ENCODE measurements at places on chromosomes 6 and 20.

DNA sequence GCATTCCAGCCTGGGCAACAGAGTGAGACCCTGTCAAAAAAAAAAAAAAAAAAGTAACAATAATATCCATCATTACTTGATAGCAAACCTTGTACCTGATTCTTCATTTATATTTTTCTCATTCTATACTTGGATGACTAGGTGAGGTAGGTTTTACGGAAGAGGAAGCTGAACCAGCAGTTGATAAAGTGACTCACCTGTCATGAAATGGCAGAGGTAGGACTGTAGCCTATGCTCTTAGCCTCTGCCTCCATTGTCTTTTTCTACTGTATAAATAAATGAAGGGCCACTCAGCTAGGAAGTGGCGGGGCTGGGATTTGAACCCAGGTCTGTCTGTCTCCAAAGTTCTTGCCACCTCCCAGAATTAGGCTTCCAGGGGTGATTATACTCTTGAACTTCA, 20.7 kb upstream of the EPB41L1 start:
- DNase-seq, result no peak

- DNase-seq, result no peak
These were observed 352.4 kb downstream of the LAMA2 start for GRCh38 chr6:129235167-129236000.

GRCh38 chr6:65819152-65819551, 112.1 kb upstream of the EYS start:
- DNase-seq, result no peak

- DNase-seq, result no peak
These were observed 117.0 kb downstream of the SLC16A10 start for GRCh38 chr6:111204305-111204704.

DNA sequence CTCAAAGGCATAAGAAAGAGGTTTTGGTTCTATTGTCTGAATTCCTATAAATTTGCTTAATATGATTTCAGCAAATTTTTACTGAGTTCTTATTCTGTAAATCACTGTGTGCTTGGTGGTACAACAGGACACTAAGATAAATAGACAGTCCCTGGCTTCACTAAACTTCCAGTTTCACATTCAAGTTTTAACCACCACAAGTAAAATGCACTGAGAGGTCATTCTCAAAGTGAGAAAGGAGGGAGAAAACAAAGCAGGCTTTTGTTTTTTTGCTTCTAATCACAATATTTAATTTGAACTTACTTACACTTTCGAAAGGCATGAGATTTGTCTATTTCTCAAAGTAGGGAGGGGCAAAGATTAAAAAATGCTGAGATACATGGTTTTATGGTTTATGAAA, 445.7 kb downstream of the CDC5L start:
- no peak for DNase-seq

DNA sequence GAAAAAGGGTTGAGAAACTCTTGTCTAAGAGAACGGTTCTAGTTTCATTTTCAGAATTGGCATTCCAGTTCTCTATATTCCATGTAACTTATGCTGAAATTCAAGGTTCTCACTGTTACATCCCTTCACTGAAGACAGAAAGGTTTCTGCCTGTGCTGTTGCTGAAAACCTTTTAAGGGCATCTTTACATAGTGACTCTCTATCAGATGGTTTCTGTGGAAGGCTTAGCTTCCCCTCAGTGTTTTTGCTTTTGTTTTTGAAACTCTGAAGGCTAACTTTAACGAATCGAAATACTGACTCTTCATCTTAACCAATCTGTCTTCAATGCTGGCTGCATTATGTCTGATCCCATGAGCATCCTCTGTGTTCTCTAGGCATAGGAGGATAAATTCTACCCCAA, 1286.2 kb upstream of the EYS start:
- no peak for DNase-seq

- no peak for DNase-seq
These were observed 34.8 kb upstream of the UST start for GRCh38 chr6:148711833-148712654.

DNA sequence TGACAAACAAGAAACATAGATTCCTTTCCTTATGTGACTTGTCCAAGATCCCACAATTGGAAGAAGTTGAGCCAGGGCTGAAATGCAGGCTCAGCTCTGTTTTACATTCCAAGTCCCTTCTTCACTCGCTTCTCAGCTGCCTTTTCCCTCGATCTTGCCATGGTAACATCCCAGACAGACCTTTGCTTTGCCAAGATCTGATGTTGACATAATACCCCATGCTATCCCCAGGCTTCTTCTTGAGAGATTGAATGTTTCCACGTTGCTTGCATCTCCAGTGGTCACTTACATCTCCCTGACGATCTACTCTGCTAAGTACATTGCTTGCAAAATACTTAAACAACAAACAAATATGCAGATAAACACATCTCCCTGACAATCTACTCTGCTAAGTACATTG, 63.5 kb downstream of the TBXT start:
- no peak for DNase-seq

- no peak for DNase-seq
These were observed 28.5 kb downstream of the CDC5L start for GRCh38 chr6:44415873-44416502.

DNA sequence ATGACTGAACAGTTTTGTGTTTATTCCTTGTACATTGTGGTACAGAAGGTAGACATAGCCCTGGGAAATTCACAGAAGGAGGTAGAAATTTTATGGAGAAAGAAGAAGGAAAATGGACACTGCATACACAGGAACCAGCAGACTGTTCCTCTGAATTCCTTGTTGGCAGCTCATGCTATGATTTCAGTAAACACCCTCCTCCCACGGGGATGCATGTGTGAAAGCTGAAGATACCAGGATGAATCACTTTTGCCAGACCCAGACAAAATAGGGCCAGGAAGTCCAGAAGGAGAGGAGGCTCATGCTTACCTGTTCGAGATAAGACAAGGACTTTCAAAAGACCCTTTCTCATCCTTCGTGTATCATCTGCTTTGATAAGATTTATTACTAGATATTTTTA, 110.3 kb upstream of the GGTLC1 start:
- DNase-seq, result no peak

- peak; percentile 91 for DNase-seq
These were observed 44.6 kb downstream of the TOX2 start for GRCh38 chr20:43959079-43959919.

- DNase-seq, result peak; percentile 38
These were observed 897 bp downstream of the CD2AP start for GRCh38 chr6:47478233-47479139.

DNA sequence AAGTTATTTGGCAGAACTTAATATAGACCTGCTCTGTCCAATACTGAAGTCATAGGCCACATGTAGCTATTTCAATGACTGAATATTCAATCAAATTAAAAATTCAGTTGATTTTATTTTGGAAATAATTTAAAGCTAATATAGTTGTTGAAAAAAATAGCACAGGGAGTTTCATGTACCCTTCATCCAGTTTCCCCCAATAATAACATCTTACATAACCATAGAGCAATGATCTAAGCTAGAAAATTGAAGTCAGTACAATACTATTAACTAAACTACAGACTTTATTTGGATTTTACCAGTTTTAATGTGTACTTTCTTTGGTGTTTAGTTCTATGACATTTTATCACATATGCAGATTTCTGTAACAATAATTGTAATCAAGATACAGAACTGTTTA, 212.2 kb upstream of the HDDC2 start:
- no peak for DNase-seq

- no peak for DNase-seq
These were observed 280.9 kb downstream of the PACRG start for GRCh38 chr6:163008626-163009025.

GRCh38 chr6:9830808-9831207, 584.1 kb downstream of the TFAP2A start:
- no peak for DNase-seq

- no peak for DNase-seq
These were observed 33.4 kb upstream of the EYA4 start for GRCh38 chr6:133207754-133208153.

DNA sequence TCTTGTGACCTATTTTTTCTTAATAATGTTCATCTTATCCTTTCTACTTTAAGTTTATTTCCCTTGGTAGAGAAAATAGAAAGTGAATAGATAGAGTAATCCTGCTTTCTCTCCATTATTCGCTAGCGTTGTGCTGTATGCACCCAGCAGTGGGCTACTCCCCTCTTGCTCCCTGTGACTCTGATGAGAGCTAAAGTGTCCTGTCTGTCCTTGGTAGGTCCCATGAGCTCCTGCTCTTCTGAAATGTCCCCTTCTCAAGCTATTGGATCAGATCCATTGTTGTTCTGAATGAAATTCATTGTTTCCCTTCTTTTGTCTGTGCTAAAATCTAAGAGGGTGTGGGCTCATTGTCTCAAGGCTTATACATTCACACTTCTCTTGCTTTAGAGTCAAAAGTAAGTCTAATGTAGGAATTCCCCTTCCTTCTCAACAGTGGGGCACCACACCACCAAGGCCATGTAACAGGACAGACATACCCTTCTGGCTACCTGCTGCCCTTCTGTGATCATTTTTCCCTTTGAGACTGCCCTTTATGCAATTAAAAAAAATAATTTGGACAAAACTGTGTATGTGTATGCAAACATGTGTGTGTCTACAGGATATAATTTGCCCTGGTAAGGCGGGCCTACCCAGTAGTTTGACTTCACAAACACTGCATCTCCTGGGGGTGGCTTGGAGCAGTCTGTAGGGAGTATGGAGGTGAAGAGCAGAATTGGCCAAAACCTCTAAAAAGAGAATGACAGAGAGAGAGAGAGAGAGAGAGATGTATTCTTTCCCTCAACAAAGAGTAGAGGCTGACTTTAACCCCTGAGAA, 167.0 kb upstream of the MYLIP start:
- no peak for DNase-seq

DNA sequence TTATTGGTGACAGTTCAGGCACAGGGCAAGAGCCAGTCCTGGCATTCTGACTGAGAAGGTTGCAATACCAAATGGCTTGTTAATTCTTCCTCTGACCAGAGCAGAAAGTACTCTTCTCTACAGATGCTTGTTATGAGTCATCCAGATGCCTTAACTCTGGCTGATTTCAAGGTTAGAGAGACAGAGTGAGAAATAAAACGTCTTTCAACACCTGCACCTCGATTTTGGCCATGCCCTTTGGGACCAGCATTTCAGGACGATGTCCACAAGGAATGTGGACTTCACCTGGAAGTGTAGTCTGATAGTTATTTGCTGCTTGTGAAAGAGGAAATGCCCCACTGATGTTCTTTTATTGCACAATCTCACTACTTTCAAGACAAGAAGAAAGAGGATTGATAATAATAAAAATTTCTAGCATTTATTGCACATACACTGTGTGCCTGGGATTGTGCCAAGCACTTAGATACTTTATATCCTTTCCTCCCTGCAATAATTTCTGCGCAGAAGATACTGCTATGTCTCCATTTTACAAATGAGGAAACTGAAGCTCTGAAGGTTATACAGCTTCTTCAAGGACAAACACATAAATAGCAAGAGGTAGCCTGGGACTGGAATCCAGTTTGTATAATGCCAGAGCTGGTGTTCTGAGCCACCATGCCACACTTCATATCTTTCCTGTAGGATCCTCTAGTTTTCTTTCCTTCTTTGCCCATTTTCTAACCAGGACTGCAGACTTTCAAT, 33.5 kb upstream of the MCM3 start:
- no peak for DNase-seq

- no peak for DNase-seq
These were observed 203.8 kb downstream of the MYLK4 start for GRCh38 chr6:2546901-2547300.

GRCh38 chr6:26660000-26660361, 435 bp upstream of the ZNF322 start:
- no peak for DNase-seq

GRCh38 chr20:24361541-24361940, 107.9 kb upstream of the SYNDIG1 start:
- DNase-seq, result no peak
